ENCODE measurements at places on chromosomes 2 and 18.

- DNase-seq = no peak
Observed at GRCh38 chr2:57674743-57675142, 371.9 kb upstream of the VRK2 start.

- no peak for DNase-seq
Observed at GRCh38 chr2:153391131-153391530, 87.4 kb downstream of the RPRM start.

GRCh38 chr2:48219555-48220436, 310.2 kb upstream of the STON1 start:
- DNase-seq = no peak

DNA sequence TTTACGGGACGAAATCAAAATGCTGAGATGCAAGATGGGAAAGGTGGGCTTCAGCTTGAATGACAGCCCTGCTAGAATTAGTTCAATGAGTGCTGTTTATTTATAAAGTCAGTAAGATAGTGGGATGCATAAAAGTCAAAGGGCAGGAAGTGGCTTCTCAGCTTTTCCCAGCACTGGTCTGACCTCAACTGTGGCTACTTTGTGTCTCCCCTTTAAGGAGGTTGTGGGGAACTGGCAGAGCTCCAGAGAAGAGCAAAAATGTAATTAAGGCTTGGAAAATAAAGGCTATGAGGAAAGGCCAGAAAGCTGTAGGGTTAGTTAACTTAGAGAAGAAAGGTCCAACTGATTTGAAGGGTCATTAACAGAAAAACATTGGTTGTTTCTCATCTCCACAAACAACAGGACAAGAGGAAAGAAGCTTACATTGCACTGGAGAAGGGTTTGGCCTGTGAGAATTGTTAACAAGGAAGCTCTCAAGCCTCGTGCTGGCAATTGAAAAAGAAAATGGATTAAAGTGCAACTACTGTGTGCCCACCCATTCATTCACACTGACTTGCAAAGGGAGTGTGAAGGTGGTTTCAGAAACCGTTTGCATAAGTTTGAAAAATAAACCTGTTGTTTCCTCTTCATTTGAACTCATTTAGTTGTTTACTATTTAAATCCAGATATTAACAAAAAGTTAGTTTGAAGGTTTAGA, 68.8 kb upstream of the CD28 start:
- no peak for DNase-seq

- peak; percentile 45 for DNase-seq
Observed at GRCh38 chr2:102005989-102006885, 14.5 kb downstream of the IL1R2 start.

GRCh38 chr18:56461151-56461550, 177.2 kb downstream of the TXNL1 start:
- DNase-seq = no peak

All from neural crest cell (in vitro differentiated cells).